ENCODE measurements at places on chromosomes 4 and X. TPM values are rescaled to one million over a fixed set of nuclear protein-coding genes. Genes with fewer than 3 reads are reported as not detected.

GRCh38 chrX:138191998-138192397, 519.5 kb downstream of the FGF13 start:
- H3K27me3 ChIP-seq: no peaks in the 10 kb centered on the region
- H3K4me1 ChIP-seq: no peaks in the 10 kb centered on the region
- no peak for DNase-seq
- H3K4me3 ChIP-seq: no peak overlapping the region
- H3K27ac ChIP-seq: no peak overlapping the region
- no peaks in the 10 kb centered on the region for H3K36me3 ChIP-seq

DNA sequence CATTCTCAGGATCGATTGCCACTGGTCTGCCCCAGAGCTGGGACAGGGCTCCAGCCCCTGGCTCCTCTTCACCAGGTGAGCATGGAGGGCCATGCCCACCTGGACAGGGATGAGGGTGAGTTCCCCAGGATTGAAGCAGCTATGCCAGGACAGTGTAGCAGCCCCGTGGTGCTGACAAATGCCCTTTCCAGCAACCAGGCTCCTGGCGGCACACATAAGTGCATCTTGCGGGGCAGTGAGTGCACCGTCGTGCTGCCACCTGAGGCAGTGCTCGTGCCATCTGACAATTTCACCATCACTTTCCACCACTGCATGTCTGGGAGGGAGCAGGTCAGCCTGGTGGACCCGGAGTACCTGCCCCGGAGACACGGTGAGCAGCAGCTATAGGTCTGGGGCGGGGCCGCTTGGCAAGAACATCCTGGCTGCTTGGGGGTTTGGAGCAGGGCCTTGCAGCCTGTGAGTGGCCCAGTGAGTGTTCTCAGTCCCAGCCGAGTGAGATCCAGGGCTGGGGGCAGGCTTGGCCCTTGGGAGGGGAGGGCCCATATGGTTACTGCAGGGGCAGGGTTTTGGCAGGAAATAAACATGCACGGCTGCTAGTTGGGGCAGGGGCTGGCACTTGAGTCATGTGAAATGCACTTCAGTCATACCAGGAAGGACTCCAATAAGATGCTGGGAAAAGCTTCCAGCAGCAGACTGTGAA, 6.1 kb downstream of the IL9R start:
- DNase-seq: no peak
- H3K4me1 ChIP-seq: no peaks in the 10 kb centered on the region
- no peaks in the 10 kb centered on the region for H3K36me3 ChIP-seq
- H3K4me3 ChIP-seq: no peak overlapping the region
- H3K27ac ChIP-seq: no peak overlapping the region

GRCh38 chrX:7218321-7219152, 70.6 kb upstream of the PUDP start:
- H3K36me3 ChIP-seq: no peaks in the 10 kb centered on the region
- no peak overlapping the region for H3K4me3 ChIP-seq
- H3K27ac ChIP-seq: no peak overlapping the region
- H3K27me3 ChIP-seq: no peaks in the 10 kb centered on the region

DNA sequence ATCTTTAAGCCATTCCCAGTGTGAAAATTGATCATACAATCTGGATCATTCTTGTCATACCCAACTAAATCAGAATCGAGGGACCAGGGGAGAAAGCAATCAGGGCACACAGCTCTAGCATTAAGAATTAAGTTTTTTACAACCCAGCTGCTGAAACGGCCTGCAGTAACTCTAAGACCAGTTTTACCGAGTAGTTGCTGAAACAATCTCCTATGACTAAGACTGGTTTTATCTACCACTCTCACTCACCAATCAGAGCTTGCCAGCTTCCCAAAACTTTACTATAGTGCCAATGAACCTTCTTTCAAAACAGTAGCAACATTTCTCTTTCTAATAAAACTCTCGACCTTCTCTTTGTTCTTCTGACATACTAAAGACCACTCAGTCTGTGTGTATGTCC, 2.8 kb upstream of the SAP30 start:
- no peaks in the 10 kb centered on the region for H3K36me3 ChIP-seq
- no peak overlapping the region for H3K27ac ChIP-seq
- DNase-seq: no peak
- H3K4me3 ChIP-seq: no peak overlapping the region

- H3K4me1 ChIP-seq: no peaks in the 10 kb centered on the region
- no peak overlapping the region for H3K27ac ChIP-seq
- H3K27me3 ChIP-seq: no peaks in the 10 kb centered on the region
- no peak overlapping the region for H3K4me3 ChIP-seq
- DNase-seq: no peak
- H3K36me3 ChIP-seq: no peaks in the 10 kb centered on the region
These were observed 37.0 kb downstream of the IRS4 start for GRCh38 chrX:108699368-108699767.

GRCh38 chrX:41445171-41445570, 2.0 kb upstream of the NYX start:
- no peak overlapping the region for H3K27ac ChIP-seq
- H3K4me3 ChIP-seq: no peak overlapping the region
- no peaks in the 10 kb centered on the region for H3K36me3 ChIP-seq

The PRMT9 gene
- 11.5 TPM for total RNA-seq

The USP26 gene
- total RNA-seq: not detected
